Hematopoietic multipotent progenitor cell treated with erythropoietin and hydrocortisone succinate and interleukin-3 and kit ligand, for 8 days (in vitro differentiated cells): ENCODE measurements at places on chromosomes 5 and 9.

- DNase-seq, result no peak
Measured at GRCh38 chr5:180866985-180867384, 5.9 kb upstream of the ZFP62 start.

DNA sequence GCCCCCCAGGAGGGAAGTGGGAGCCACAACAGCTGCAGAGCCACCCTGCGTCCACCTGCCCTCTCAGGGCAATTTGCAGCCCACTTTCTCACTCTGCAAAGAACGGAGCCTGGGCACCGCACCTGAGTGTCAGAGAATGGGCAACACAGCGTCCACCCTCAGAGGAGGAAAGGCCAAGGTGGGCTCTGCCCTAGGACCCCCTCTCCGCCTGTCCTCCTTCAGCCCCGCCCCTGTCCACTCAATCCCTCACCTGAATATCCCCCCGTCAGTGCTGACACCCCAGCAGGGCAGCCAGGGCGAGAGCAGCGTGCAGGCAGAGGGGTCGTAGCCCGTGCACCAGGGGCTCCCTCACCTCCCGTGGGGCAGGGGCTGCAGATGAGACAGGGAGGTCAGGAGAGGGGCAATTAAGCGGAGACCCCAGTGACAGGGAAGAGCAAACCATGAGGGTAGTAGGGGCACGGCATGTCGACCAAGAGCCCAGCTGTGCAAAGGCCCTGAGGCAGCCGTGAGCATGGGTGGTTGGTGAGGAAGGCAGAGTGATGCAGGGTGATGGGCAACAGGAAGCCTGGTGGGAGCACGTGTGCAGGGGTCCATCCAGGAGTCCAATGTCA, 140.3 kb downstream of the OLFM1 start:
- no peak for DNase-seq

GRCh38 chr5:14143841-14144585, 871 bp downstream of the TRIO start:
- DNase-seq, result peak; percentile 9

DNA sequence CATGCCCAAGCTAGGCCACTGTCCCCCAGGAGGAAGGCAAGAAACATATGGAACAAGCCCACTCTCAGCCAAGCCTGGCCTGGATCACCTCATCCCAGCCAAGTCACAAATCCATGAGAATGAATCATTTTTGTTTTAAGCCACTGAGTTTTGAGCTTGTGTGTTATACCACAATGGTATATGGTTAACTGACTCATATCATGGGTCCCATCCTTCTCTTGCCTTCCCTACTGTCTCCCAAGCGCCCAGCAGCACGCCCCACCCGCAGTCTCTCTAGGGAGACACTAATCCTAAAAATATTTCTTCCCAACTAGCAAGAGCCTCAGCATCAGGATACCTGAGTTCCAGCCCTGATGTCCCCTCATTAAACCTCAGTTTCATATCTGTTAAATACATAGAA, 248.1 kb downstream of the CDK5RAP2 start:
- DNase-seq, result no peak

DNA sequence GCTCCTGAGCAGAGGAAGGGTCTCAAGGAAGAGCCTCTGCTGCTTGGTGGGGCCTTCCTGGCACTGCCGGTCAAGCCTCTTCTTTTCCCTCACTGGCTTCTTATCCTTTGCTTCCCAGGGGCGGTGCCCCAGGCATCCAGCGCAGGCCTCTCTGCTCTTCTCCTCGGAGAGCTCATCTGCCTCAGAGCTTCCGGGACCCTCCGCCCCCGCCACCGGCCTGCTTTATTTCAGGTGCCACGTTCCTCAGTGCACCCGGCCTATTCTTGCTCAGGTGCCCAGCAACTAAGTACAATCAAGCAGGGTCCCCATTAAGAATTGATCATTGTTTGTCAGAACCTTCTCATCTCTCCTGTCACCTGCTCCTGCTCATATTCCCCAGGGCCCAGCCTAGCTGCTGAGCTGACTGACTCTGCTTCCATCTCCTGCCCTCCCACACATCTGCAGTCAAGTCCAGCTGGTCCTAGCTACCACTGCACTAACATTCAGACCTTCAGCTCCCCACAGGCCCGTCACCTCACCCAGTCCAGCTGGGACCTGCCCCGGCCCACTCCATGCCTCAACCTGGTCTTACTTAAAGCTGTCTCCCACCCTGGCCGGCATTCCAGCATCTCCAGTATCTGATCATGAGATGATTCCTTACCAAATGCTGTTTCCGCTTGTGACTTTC, 114.3 kb upstream of the BOD1 start:
- DNase-seq, result no peak

- peak; percentile 40 for DNase-seq
Measured at GRCh38 chr9:89579741-89580385, 24.9 kb upstream of the GADD45G start.

DNA sequence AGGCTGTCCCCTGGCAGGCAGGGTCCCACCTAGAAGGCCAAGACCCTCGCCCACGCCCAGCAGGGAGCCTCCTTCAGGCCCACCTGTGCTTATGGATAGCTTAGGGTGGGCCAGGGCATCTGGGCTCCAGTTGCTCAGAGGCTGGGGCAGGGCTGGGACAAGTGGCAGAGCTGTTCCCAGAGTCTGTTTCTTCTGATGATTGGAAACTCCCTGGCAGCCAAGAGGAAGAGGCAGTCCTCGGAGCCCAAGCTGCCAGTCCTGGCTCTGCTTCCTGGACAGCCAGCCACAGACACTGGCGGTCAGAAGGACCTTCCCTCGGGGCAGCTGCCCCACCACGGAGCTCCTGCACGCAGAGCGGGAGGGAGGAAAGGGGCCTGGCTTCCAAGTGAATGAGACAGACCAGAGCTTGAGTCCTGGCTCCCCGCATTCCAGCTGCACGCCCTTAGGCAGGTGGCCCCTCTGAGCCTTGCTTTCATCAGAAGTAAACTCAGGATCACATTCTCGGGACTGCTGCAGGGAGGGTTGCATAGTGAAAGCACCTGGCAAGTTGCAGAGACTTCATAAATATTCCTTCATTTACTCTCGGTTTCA, 37.9 kb upstream of the GABRP start:
- DNase-seq, result no peak

DNA sequence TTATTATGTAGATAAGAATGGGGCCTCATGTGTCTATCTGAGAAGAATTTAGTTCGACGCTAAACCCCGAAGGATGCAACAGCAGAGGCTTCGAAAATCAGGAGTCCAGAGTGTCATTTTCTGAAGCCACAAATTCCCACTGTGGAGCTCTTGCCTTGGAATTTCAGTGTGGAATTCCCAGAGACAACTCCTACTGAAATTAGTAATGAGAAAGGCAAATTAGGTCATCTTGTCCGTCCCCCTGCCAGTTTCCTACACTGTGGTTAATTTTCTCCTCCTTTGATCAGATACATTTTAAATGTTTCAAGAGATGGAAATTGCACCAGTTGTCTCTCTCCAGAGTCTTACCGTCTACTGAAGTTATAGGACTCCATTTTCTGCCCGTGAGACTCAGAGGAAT, 633.6 kb downstream of the BNC2 start:
- DNase-seq, result no peak

DNA sequence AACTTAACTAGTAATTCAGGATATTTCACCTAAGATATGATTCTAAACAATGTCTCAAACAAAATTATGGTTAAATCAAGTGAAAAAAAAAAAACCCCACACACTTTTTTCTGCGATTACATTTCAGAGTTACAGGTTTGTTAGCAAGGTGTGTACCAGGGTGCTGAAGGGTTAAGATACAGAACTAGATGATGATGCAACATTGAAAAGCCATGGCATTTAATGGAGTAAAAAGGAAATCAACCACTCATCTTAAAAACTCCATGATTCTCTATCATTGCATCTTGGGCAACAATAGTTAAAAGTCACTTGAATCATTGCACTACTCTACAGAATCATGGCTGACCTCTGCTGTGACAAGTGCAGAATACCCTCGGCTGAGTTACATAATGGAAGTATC, 270.3 kb upstream of the EFNA5 start:
- DNase-seq, result no peak

- no peak for DNase-seq
Measured at GRCh38 chr5:36491856-36492255, 114.5 kb upstream of the SLC1A3 start.

GRCh38 chr9:22129133-22129532, 120.0 kb upstream of the CDKN2B start:
- no peak for DNase-seq

DNA sequence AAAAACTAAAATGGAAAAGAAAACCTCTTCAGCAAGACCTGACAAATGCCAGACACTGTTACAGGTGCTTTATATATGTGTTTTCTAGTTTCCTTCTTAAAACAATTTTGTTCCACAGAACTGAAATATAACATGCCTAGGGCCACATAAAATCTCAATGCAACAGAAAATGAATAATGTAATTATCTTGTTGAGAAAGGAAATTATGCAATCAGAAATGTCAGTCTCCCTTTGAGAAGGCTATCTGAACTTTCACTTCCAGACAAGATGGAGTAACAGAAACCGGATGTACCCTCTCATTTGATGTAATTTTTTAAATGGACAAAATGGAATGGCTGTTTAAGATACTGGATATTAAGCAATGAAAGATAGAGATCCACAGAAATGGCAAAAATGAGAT, 79.2 kb downstream of the AGTPBP1 start:
- DNase-seq, result no peak

DNA sequence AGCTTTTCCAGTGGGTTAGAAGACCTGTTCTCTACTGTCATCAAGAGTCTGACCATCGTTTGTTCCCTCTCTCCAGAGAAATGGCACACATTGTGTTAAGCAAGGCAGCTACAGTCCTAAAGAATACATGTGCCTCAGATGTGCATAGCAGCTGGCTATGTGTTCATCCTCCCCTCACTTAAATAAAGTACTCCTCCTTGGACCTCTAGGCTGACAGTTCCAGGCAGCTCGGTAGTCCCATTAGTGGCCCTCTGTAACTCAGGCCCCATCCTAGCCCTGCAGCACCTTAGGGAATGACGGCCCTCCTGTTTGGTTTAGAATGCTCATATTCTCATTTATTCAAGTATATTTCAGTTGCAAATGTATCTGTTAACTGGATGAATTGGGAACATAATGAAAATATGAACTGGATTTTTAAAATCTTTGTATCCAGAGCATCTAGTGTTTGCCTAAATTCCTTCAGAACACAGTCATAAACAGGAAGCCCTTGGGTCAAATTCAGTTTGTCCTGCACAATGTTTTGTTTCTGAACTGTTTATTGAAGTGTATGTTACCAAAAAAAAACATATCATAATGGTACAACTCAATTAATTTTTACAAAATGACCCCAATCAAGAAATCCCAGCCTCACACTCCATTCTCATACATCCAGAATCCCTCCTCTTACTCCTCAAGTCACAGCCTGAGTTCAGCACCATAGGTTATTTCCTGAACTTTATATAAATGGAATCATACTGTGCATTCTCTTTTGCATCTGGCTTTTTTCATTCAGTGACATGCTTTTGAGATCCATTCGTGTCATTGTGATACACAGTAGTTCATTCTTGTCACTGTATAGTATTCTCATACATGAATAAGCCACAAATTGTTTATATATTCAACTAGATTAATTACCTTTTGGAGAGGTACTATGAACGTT, 1.6 kb upstream of the ASPN start:
- DNase-seq, result no peak

GRCh38 chr5:169063316-169063953, 237.5 kb downstream of the SLIT3 start:
- DNase-seq, result no peak

- no peak for DNase-seq
Measured at GRCh38 chr9:137836151-137836830, 41.3 kb upstream of the CACNA1B start.

GRCh38 chr9:129832982-129833381, 2.1 kb downstream of the C9orf78 start:
- no peak for DNase-seq
